CD4-positive, alpha-beta T cell treated with Interleukin-6 for 4 hours (primary cell): ENCODE measurements at places on chromosomes 13 and 19.

- no peak for DNase-seq
Observed at GRCh38 chr13:73433890-73434289, 375.1 kb downstream of the KLF5 start.

- no peak for DNase-seq
Observed at GRCh38 chr13:108921238-108921637, 291.8 kb downstream of the MYO16 start.

GRCh38 chr13:73059460-73060250 lies 850 bp downstream of the KLF5 start:
- DNase-seq = peak; percentile 59

DNA sequence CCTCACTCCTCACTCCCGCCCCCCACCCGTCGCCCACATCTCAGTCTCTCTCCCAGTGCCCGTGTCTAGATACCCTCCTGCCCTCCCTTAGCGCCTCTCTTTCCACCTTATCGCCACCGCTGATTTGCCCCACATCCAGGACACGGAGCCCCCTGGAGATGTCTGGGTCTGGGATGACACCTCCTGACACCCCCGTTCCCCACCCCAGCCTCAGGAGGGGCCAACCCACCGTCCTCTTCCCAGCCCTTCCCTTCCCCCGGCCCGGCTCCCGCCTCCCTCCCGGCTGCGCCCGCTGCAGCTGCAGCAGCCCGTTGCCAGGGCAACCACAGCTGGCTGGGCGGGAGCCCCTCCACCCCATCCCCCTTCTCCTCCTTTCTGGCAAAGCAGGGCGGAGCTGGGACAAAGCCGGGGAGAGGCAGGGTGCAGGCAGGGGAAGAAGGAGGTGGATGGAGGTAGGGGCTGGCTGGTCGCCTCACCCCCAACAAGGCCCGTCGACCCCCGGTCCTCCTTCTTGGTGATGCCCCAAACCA lies 13.5 kb downstream of the DPF1 start:
- no peak for DNase-seq

- no peak for DNase-seq
Observed at GRCh38 chr13:87837522-87837921, 166.4 kb downstream of the SLITRK5 start.

- DNase-seq = no peak
Observed at GRCh38 chr13:90552702-90553101, 794.8 kb upstream of the MIR17HG start.

DNA sequence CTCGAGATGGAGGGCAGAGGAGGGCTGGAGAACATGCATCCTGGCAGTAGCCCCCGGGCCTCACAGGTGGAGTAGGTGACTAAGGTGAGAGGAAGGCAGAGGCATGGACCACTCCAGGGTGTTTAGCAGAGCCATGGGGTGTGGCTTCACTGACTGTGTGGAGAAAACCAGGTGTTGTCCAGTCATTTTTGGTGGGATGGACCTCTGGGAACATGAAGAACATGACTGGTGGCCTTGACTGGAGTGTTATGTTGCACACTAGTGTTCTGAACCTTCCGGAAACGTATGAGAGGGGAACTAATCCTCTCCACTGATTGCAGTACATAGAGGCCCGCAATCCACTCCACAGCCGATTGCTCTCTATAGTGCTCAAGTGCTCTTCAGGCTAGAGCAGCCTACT lies 16.9 kb downstream of the MED26 start:
- no peak for DNase-seq

DNA sequence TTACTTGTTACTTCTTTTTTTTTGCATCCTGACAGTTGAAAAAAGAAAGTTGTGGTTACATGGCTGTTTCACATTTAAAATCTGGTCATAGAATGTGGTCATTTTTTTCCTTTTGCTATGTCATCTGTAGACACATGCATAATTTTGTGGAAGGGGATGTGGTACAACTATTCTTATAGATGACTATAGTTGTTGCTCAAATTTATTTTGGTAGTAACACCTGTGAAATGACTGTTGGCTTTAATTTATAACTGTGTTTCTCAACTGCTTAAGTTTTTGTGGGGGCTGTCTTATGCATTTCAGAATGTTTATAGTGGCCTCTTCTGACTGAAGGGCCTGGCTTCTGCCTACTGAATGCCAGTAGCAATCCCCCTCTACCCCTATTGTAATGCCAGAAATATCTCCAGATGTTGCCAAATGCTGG lies 130.5 kb downstream of the PAN3 start:
- DNase-seq = no peak

- DNase-seq = peak; percentile 73
Observed at GRCh38 chr19:16386619-16387240, 62.1 kb downstream of the KLF2 start.

DNA sequence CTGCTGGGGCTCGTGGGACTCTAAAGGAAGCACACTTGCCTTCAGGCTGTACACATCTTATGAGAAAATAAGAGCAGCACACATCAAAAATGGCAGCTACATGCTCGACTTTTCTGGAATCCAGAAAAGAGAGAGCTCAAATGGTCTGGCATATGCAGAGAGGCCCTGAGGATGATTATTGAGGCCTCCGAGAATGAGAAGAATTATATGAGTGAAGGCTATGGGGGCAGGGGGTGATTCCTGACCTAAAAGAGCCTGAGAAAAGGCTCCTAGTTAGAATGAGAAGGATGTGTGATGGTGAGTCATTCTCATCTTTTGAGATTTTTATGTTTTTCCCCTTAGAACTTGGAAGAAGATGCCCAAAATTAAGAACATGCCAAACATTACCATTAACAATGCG lies 97.1 kb downstream of the HSPH1 start:
- no peak for DNase-seq

- DNase-seq = no peak
Observed at GRCh38 chr13:80132741-80133601, 208.0 kb downstream of the SPRY2 start.

GRCh38 chr13:107867701-107868661 lies 347.4 kb downstream of the LIG4 start:
- DNase-seq = no peak

DNA sequence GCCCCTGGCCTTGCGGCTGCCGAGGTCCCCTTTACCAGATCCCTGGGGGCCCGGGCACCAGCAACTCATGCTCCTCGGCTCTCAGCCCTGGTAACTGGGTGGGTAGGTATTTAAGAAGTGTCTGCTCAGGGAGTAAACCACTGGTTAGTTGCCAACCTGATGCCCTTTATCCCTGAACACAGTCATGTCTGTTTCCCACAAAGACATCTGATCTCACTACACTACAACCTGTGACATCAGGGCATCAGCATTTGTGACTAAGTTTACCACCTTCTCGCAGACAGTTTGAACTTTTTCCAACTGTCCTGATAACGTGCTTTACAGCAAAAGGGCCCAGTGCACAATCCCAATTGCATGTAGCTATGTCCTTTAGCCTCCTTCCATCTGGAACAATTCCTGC lies 22.0 kb downstream of the GGACT start:
- DNase-seq = no peak

- DNase-seq = no peak
Observed at GRCh38 chr13:80235166-80235966, 105.6 kb downstream of the SPRY2 start.

DNA sequence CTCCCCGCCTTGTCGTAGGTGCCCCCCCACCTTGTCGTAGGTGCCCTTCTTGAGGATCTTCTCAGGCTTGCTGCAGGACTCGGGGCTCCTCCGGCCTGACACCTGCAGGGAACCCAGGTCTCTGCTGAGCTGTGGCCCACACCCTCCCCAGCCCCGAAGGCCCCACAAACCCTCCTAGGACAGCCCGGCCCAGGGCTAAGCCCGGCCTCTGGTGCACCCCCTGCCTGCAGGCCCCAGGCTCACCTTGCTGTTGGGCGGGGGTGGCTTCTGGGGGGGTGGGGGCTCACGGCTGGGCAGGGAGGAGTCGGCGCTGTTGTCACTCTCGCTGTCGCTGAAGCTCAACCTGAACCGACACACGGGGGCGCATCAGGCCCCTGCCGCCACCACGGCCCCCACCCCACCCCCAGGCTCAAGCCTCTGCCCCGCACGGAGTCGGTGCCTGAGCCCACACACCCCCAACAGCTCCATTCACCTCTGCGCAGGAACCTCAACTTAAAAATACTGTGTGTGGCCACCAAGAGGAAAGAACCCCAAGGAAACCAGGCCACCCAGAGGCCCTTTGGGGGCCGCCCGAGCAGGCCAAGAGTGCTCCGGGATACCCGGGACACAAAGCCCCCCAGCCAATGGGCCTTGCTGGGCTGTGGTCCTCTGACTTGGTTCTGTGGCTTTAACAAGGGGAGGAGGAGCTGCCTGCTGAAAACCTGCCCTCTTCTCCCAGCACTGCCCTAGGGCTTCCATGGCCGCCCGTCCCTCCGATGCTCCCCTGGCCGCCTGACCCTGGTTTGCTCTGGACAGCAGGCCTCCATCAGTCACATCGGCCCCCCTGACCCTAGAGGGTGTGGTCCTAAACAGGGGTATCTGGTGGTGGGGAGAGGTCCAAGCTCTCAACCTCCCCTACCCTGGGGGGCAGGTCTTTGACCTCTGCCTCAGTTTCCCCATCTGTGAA lies 65.8 kb downstream of the MLLT1 start:
- no peak for DNase-seq
